ENCODE measurements at places on chromosomes 16 and 17.

GRCh38 chr16:31351246-31351941 is 3.6 kb upstream of the ITGAX start:
- DNase-seq, result no peak

- DNase-seq, result no peak
Measured at GRCh38 chr17:70886648-70887047, 717.3 kb downstream of the KCNJ2 start.

DNA sequence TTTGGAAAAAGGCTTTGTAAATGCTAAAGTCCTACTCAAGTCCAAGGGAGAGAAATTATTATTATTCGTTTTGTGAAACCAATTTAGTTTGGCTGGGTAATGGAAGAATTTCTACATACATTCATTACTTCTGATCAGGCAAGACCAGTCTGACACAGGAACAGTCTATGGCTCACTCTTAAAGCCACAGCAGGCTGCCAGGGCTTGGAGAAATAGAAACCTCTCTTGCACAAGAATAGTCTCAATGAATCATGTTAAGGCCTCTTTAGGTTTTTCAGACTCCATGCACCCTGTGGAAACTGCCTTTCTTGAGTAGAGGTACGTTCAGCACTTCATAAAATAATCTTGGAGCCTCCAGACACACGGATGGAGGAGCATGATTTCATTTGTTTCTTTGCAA is 167.7 kb downstream of the IRX3 start:
- no peak for DNase-seq

- no peak for DNase-seq
Measured at GRCh38 chr17:76685846-76686245, 24.9 kb downstream of the MXRA7 start.

DNA sequence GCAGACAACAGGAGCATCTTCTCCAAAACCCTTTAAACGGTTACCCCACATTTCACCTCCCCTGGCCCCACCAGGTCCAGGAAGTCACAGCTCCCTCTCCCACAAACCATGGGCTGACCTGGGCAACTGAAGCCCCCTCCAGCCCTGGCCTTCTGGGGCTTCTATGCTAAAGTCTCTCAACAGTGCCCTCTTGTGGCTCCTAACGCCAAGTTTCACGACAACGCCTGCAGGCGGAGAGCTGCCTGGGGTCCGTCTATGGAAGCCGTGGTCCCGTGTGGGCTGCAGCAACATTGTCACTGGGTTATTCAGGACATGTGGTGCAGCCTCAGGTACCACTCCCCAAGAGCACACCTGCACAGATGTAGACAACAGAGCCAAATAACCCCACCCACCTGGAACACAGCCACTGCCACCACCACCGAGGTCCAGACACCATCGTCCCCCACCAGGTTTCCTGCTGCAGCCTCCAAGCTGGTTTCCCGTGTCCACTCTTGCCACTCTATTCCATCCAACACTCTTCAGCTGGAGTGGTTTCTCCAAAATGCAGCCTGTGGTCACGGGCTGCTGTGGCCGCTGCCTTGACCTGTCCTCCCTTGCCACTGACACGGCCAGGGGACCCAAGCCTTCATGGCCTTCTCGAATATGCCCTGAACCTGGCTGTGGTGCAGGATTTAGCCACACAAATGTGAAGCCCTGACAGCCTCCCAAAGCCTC is 19.1 kb downstream of the C16orf95 start:
- DNase-seq, result no peak

- DNase-seq, result no peak
Measured at GRCh38 chr17:55238931-55239297, 25.8 kb upstream of the HLF start.

- DNase-seq, result no peak
Measured at GRCh38 chr17:67478401-67479041, 101.4 kb downstream of the PITPNC1 start.

DNA sequence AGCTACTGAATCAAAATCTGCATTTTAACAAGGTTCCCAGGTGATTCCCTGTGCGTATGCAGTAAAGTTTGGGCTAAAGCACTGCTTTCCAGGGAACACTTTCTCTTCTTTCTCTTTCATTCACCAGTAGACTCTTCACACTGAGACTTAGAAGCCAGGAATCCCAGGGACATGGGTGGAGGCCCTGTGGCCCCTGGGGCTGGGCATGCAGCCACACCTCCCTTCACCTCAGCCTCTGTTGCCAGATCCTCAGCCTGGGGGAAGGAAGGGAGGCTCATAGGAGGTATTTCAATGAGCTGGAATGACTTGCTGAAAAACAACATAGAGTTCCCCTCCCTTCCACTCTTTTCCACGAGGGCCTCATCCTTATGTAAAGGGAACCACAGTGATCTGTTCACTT is 1.2 kb downstream of the G6PC3 start:
- DNase-seq, result no peak

DNA sequence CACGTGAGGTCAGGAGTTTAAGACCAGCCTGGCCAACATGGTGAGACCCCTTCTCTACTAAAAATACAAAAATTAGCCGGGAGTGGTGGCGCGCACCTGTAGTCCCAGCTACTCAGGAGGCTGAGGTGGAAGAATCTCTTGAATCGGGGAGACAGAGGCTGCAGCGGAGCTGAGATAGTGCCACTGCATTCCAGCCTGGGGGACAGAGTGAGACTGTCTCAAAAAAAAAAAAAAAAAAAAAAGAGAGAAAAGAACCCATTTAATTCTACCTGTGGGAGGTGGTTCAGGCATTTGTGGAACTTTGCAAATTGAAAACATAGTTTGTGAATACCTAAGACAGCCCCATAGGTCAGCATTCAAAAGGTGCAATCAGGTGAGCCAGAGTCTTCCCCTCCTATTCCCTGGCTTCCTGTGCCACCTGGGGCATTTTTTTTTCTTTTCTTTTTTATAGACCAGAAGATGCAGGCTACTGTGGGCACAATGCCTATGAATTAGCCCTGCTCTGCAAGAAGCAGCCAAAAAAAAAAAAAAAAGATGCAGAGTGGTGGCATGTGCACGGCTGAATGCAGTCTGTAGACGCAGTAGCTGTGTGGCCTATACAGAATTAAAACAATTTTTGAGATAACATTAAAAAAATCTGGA is 9.1 kb upstream of the SOCS3 start:
- DNase-seq, result no peak

GRCh38 chr17:71380535-71380934 is 740.3 kb upstream of the SOX9 start:
- no peak for DNase-seq

DNA sequence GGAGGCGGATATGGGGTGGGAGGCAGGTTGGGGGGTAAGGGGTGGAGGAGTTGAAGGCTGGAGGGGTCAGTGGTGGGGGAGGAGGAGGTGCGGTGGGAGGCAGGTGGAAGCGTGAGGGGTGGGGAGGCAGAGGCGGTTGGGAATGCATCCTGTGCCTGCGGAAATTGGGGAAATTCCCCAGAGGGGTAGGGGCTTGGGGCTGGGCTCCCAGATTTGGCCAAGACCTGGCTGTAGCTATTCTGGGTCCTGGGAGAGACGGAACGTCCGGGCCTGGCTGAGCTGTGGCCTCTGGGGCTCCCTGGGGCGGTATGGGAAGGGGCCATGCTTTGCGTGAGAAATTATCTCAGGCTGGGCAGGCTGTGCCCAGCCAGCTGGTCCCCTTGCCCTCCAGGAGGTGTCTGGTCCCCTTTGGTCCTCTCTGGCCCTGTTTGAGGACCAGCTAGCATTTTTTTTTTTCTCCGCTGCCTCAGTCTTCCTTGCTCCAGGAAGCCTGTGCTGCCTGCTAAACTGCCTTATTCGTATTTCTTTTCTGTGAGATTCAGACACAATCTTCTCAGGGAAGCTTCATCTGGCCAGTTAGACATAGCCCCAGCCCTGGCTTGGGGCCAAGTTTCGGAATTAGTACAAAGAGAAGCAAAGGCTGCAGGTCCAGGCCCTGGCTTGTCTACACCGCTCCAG is 7.3 kb upstream of the TRPV2 start:
- no peak for DNase-seq

GRCh38 chr17:79951361-79952264 is 84.1 kb downstream of the TBC1D16 start:
- DNase-seq, result no peak
